ENCODE measurements at places on chromosomes 7 and 10. TPM values are rescaled to one million over a fixed set of nuclear protein-coding genes. Genes with fewer than 3 reads are reported as not detected.

Gene DGKB
- total RNA-seq = 0.30 TPM

DNA sequence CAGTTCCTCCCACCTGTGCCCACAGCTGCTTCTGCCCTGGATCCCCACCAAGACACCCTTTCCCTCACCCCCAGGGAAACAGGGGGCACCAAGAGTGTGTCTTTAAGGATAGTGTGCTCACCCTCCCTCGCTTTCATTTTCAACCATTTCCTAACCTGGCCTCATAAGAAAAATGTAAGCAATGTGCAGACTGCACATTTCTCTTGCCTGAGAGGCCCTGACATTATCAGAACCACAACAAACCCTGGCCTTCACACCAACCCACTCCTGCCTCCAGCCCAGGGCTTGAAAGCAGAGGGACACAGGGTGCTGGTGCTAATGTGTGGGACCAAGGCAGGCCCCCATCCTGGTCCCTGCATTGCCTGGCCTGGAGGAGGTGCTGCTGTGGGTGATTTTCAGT lies 11.0 kb upstream of the IMPDH1 start:
- no peak for DNase-seq

Gene PLA2G12B
- 0.73 TPM for total RNA-seq

Gene OGDHL
- total RNA-seq = 1.8 TPM

DNA sequence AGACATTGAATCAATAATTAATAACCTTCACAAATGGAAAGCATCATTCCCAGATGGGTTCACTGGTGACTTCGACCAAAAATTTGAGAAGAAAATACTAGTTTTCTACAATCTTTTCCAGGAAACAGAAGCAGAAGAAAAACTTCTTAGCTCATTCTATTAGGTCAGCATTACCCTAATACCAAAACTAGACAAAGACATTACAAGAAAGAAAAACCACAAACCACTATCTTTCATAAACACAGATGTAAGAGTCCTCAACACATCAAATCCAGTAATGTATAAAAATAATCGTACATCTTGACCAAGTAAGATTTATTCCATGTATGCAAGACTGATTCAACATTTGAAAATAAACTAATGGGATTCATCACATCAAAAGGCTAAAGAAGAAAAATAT lies 64.0 kb upstream of the CDK1 start:
- DNase-seq = no peak

Gene PPP1R17
- not detected for total RNA-seq

DNA sequence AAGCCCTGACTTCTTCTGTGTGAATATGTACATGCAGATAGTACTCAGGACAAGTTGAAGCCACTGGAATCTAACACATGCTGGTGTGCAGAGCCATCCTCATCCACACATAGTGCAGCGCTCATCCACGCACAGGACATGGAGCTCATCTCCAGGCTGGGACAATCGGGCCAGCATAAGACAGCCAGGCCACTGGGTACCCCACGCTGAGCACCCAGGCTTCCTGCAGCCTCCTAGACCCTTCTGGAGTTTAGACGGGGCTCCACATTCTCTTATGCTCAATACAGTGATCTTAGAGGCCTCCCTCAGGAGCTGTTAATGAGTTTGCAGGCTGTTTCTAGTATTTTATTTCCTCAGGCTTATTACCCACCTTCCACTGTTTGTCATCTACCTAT lies 238.9 kb downstream of the TNS3 start:
- no peak for DNase-seq

GRCh38 chr10:72334196-72334824 lies 20.4 kb downstream of the DNAJB12 start:
- DNase-seq = no peak

- DNase-seq = no peak
These were observed 16.2 kb downstream of the PLXNA4 start for GRCh38 chr7:132560105-132560504.

- no peak for DNase-seq
These were observed 7.6 kb upstream of the HOXA13 start for GRCh38 chr7:27207348-27207985.

- DNase-seq = no peak
These were observed 228.5 kb downstream of the PTPRN2 start for GRCh38 chr7:158358926-158359645.

Gene CALHM2
- total RNA-seq = 11.6 TPM

GRCh38 chr10:9792181-9792580 lies 1225.5 kb upstream of the CELF2 start:
- DNase-seq = no peak

Gene FAM13C
- 5.9 TPM for total RNA-seq

DNA sequence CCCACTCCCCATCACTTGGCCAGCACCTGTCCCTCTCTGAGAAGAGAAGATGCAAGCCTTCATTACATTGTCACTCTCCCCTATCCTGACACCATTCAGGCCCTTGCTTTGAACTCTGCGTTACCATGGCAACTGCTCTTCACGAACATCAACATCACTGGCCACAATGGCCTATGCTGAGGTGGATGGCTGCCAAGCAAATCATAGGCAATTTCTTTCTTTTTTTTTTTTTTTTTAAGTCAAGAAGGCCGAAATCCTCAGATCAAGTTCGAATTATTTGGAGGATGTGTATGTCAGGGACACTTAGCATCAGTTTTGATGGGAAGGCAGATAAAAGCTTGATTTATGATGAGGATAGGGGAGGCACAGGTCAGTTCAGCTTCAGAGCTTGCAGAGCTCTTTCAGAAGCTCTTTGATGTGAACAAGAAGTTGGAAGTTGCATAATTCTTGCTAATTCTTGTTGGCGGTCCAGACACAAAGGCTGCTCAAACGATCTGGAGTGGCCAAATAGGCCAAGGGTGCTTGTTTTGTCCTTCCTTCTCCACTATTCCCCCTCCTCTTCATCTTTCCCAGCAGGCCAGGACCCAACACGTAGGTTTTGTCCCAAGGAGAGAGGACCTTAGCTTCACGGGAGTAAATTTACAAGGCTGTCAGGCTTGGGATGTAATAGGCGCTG lies 179.9 kb upstream of the NPVF start:
- no peak for DNase-seq

- no peak for DNase-seq
These were observed 29.4 kb upstream of the C10orf71 start for GRCh38 chr10:49269523-49269922.

GRCh38 chr10:116312548-116312947 lies 11.7 kb upstream of the CCDC172 start:
- DNase-seq = no peak

DNA sequence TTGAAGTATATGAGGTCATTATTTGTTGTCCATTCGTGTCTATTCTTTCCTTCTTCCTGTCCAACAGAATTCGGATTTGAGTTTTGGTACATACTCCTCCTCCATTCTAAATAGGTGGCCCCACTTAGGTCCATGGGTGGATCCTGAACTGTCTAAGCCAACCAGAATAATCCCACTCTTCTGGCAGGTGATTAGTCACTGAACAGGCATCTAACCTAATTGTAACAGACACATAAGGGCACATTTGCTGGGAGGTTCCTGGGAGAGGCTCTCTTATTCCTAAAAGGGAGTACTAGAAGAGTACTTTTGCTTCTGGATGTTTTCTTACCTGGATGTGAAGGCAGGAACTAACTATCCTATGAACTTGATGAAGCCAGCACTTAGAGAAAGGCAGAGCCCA lies 16.8 kb downstream of the LRRC72 start:
- DNase-seq = no peak

Gene PARD3
- total RNA-seq = 33.5 TPM

DNA sequence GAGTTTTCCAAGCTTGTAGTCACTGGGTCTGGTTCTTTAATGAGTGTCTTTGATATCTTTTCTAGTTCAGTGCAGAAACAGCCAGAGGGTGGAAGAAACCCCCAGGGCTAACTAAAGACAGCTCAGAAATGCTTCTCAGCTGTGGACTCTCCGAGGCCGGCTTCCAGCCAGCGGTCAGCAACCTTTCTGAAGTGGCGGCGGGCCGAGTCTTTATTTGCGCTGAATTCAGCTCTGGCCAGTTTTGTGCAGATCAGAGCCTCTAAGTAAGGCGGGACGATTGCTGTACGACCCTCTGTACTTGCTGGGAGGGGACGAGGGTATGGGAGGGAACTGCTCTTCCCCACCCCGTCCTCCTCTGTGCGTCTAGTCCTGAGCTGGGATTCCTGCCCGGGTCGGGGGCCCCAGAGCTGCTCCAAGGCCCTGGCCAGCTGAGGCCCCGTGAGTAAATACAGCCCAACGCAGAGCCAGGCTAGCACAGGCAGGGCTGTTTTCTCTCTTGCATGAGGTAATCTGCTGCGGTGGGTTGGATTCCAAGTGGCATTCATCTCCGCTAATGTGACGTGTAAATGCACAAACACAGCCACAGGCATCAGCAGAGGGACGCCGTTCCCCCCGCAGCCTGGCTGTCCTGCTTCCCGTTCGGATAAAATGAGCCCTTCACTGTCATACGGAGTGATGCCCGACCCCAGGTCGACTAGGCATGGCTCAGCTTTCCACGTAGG lies 159.8 kb downstream of the PIP4K2A start:
- DNase-seq = peak; percentile 84

DNA sequence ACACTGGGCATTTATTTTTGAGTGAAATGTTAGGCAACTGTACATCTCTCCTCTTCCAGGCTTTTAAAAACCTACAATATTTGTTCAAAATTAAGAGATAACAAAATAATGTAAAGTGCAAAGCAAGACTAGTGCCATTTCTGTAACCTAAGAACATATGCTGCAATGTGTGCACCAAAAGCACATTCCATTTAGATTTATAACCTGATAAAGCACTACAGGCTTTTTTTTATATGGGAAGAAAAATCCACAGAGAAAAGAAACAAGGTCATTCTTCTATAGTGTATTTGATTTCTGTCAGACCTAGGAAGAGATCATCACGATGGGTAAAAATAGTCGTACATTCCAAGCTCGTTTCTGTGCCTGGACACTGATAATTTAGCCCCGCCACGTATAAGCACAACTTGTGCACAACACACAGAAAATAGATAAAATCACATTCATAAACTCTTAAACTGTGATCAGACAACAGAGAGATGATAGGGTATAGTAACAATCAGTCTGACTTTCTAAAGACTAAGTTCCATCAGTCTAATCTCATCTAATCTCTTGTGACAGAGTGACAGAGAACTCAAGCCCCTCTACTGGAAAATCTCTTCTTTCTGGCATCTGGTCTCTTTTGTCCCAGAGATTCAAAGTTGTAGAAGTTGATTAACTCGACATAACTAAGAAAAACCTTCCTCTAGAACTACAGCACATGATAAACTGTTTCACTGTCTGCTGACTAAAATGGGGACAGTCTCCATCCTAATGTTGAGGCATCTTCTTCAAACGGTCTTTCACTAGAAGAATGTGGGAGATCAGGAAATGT lies 6.7 kb downstream of the LAMB1 start:
- no peak for DNase-seq

- DNase-seq = no peak
These were observed 95.6 kb upstream of the KIF5B start for GRCh38 chr10:32151871-32152270.

DNA sequence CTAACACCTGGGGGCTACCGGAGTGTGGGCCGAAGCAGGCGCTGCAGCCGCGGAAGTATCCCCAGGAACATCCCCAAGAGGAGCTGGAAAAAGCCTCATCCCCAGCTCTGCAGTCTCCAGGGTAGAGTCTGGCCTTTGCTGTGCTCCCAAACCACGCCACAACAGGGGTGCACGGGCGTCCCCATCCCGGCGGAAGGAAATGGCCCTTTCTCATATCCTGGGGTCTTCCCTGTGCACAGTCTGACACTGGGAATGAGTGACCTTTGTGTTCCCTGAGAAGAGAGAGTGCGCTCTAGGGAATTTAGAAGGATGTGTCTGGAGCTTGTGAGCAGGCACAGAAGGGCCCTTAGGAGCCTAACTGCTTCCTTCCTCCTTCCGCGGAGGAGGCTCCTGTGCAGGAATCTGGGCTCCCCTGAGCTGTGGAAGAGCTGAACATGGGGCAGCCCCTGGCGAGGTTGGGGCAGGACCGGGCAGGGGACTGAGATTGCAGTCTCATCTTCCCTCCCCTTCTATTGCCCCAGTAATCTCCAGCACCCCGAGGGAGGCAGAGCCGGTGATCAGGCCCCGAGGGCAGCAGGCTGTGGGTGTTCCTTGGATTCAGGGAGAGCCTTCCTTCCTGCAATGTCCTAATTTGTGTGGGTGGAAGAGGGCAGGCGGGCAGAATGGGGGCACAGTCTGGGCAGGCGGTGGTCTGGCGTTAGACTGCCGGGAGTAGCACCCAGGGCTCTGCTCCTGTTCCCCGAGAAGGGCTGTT lies 1.3 kb downstream of the REPIN1 start:
- DNase-seq = no peak

Data from Right ventricle myocardium superior (tissue), 1 donor.